ENCODE measurements at places on chromosomes 1 and 21.
A peak's percentile ranks its signal among the peaks of the same experiment; 100 is the strongest.

DNA sequence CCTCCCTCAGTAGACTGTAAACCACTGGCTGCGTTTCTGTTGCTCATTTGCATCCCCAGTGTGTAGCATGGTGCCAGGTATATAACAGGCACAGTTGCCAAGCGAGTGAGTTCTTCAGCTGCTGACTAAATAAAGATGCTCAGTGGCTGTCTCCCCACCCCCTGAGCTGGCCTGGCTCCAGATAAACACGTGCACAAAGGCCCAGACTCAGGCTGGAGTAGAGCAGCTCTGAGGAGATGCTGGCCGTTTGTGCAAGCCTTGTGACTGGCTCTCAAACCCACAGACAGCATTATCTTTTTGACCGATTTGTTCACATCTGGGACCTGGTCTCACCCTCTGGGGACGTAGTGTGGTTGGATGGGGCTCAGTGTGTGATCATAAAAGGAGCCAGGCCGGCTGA is 7.1 kb downstream of the CHRNB2 start:
- no peak for DNase-seq

GRCh38 chr1:214862421-214862820 is 220.1 kb upstream of the KCNK2 start:
- DNase-seq = no peak

- peak; percentile 54 for DNase-seq
These were observed 78.7 kb upstream of the ZNF281 start for GRCh38 chr1:200488375-200489165.

DNA sequence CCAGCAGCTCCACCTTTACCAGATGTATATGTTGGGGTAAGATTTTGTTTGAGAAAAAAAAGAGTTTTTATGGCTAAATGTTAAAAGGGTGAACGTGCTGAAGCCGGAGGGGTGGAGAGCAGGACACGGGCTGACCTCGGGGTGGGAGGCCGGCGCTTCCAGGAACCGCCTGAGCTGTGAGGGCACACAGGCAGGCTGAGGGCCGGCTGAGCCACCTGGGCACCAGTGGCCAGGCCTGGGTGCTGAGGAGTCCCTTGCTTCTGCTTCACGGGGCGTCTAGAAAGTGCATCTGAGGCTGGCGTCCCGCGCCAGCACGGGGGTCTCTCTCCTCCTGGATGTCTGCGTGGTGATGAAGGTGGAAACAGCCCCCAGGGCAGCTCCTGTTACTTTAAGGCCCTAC is 33.6 kb upstream of the ADARB1 start:
- no peak for DNase-seq

DNA sequence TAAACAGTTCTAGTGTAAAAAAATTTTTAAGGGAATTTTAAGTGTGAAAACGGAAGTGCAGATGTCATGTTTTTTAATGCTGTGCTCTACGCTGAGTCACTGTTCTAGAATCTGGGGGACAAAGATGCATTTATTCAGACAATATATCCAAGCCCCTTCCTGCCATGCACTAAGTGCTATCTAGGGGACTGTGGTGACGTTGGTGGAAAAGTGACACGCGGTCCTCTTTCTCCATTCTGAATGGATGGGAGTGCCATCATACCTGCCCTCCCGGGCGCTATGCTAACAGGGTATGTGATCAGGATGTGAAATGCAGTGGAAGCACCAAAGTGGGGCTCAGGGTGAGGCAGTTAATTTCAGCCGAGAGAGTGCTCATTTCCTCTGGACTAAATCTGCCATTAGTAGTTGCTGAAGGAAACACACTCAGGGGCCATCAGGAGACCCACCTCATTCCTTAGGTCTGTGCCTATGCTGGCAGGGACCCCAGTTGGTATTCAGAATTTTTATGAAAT is 6.6 kb downstream of the C1orf226 start:
- no peak for DNase-seq

DNA sequence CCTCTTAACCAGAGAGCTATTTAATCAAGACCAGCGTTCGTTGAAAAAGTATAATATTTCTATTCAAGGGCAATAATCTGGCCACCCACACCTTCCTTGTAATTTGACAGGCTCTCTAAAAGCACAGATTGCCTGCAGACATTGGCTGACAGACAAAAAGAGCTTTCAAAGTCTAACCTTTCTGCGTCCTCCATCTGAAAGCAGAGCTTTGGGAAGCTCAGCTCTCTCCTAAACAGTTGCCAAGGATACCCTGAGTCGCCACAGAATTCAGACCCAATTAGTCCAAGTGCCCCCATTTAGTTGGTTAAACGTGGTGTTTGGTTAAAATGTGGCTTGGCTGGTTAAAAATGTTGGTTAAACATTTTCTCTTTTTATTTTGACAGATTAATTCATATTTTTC is 33.7 kb upstream of the PLA2G2C start:
- DNase-seq = no peak

DNA sequence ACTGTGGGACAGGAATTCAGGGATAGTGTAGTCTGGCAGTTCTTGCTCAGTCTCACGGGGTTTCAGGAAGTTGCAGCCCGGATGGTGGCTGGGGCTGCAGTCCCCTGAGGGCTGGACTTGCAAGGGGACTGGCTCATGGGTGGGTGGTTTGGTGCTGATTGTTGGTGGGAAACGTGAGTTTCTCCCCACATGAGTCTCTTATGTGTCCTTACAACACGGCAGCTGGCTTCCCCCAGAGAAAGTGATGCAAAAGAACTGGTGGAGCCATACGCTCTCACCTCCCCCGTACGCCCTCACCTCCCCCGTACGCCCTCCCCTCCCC is 64.9 kb downstream of the EVA1C start:
- no peak for DNase-seq

DNA sequence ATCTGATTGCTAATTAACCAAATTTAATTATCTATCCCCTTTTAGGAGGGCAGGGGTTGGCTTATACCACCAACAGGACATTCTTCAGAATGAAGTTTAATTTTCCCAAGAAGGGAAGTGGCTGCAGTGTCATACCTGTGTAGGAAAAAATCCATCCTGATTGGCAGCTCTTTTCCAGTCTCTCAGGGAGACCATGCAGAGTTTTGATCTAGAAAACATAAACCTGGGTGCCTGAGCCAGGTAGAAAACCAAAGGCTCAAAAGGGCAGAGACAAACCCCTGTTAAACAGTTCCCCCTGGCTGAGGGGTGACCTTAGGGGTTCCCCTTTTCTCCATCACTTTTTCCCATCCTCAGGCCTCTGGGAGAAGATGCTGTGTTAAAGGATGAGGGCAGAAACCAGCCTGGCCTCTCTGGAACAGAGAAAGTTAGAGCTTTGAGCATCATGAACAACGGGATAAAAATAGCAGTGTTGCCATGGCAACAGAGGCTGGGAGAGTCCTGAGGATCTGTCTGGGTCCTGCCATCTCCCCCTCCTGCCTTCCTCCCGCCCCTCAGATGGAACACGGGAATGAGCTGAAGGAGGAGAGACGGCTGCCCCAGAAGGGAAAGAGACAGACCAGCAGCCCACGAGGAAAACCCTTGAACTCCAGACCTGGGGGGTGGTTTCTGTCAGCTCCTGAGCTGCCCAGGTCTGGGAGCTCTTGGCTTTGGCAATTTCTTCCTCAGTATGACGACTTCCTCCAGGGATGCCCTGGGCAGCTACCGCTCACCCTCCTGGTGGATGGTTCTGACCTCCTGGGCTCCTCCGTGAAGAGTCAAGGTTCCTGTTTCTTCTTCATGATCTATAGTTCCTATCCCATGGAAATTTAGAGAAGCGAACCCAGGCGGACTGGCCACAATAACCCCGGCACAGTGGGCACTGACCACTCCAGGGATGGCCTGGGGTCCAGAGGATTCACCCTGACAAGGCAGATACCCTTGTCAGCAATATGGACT is 14.0 kb upstream of the LEMD1 start:
- no peak for DNase-seq

- DNase-seq = peak; percentile 34
These were observed 7.3 kb upstream of the PMVK start for GRCh38 chr1:154943649-154944400.

- no peak for DNase-seq
These were observed 107.9 kb downstream of the RUNX1 start for GRCh38 chr21:34941162-34941561.

DNA sequence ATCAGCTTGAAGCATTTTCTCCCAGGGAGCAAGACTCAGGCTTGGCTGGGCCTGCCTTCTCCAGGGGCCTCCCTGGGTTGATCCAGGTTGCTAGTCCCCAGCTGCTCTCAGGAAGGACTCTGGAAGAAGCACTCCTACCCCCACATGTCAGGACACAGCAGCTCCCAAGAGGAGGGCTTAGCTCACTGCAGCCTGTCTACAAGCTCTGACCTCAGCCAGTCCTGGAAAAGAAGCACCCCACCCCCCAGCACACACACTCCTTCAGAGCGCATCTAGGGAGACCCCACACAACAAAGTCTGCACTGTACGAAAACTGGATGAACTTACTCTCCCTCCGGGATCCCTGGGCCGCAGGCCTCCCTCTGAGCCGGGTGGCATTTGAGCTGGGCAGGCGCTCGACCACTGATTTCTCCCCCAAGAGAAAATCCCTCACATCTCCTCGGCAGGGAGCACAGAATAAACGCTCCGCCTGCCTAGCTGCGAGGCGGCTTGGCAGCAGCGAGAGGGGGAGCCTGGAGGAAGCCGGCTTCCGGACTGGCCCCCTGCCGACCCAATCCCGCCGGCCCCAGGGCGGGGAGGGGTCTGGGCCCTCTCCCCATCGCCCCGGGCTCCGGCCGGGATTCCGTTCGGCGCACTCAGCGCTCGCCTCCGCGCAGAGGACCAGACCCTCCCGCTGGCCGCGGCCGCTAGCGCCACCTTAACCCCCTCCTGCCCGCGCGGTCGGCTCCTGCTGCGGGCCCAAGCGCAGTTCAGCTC is at the start of gene KCNA2:
Gene KCNA2 (minus strand): TSS at position 458 of the 756 bp plus-strand sequence. CDS start 1,576 bp downstream, outside the sequence.
- no peak for DNase-seq

- peak; percentile 45 for DNase-seq
These were observed 17.1 kb upstream of the TMEM9 start for GRCh38 chr1:201171063-201172036.

- no peak for DNase-seq
These were observed 64.8 kb downstream of the KCNJ15 start for GRCh38 chr21:38321568-38321967.

DNA sequence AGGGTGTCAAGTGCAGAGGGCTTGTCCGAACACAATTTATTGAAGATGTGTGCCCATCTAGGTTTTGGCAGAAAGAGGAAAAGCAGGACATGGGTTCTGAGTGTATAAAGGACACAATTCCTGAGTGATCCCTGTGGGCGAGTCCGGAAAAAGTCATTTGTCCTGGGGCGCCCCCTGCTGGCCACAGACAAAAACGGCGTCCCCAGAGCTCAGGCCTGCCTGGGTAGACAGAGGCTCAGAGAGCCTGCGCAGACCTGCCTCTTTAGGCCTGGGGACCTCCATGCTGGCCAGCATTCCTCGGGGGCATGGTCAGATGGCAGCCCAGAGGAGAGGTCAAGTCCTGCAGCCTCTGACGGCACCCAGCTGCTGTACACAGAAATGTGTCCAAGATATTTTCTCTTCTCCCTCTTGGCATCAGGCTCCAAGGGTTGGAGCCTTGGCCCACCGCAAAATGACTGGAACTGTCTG is 65.5 kb upstream of the LRP8 start:
- DNase-seq = peak; percentile 66

- DNase-seq = no peak
These were observed 21.8 kb downstream of the COA7 start for GRCh38 chr1:52676249-52676903.

- DNase-seq = no peak
These were observed 700 bp upstream of the CCDC28B start for GRCh38 chr1:32199717-32200072.

- peak; percentile 64 for DNase-seq
These were observed 31.3 kb upstream of the BTG2 start for GRCh38 chr1:203273869-203274602.

DNA sequence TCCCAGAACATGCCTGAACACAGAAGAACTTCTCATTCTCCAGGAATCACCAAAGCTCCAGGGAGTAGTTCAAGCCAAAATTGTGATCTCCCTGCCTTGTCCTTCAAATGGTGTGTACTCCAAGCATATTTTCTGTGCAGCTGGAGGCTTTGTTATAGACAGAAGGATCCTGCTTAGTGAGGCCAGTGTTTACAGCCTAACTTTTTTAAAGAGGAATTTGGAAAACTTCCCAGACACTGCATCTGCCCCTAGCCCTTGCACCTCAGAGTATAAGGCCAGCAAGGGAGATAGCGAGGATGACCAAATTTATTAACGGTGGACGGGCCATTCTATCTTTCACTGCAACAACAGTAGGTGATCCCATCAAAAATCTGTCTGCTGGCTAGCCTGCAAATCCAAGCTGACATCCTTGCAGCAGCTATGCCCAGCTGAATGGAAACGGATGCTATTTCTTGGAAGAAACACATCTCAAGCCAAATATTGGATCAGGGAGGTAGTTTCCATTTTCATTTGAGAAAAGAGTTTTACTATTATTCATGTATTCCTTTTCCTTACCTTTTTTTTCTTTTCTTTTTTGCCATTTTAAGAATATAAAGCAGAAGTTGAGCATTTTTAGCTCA is 249.8 kb downstream of the USH2A start:
- no peak for DNase-seq

DNA sequence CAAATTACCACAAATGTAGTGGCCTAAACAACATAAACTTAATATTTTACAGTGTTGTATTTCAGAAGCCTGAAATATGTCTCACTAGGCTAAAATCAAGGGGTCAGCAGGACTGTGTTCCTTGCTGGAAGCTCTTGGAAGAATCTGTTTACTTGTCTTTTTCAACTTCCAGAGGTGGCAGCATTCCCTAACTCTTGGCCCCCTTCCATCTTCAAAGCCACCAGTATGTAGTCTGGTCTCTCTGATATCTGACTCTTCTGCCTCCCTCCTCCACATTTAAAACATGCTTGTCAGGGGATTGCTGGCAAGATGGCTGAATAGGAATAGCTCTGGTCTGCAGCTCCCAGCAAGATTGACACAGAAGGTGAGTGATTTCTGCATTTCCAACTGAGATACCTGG is 567.5 kb downstream of the PLA2G4A start:
- no peak for DNase-seq

DNA sequence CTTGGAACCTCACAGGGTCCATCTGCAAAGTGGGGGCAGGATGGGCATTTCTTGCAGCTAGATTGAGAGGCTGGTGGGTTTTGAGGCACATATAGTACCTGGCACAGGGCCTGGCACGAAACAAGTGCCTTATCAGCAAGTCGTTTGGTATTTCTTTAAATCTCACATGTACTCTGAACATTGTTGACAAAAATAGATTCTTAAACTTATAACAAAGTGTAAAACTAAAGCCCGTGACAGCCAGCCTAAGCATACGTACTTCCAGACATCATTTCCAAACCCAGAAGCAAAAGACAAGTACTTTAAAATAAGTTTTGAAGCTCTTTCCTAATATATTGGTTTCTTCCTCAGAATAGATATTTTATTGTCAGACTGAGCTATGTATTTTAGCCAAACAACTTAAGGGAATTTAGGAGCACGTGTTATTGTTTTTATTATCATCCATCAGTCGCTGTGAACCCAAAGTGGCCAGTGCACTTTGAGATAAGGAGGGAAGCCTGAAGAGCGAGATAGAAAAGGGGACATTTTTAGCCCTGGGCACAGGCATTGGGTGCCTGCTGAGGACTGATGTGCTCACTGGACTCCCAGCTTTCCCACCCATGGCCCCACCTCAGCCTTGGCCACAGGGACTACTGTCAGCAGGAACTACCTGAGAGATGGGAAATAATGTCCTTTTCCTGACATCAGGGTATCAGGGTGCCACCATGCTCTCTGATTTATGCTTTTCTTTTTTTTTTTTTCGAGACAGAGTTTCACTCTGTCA is 3.0 kb downstream of the FBLIM1 start:
- no peak for DNase-seq

GRCh38 chr1:64745181-64745985 is 508 bp downstream of the RAVER2 start:
- peak; percentile 15 for DNase-seq

GRCh38 chr1:182700351-182700709 is 15.9 kb upstream of the RGS8 start:
- DNase-seq = no peak

GRCh38 chr21:37971390-37971950 is 55.2 kb upstream of the KCNJ6 start:
- no peak for DNase-seq

Measured in memory B cell (primary cell).